ENCODE measurements at places on chromosomes 11 and 22.
A peak's percentile ranks its signal among the peaks of the same experiment; 100 is the strongest.

- no peak for DNase-seq
These were observed 16.9 kb downstream of the ZNF215 start for GRCh38 chr11:6943131-6943530.

DNA sequence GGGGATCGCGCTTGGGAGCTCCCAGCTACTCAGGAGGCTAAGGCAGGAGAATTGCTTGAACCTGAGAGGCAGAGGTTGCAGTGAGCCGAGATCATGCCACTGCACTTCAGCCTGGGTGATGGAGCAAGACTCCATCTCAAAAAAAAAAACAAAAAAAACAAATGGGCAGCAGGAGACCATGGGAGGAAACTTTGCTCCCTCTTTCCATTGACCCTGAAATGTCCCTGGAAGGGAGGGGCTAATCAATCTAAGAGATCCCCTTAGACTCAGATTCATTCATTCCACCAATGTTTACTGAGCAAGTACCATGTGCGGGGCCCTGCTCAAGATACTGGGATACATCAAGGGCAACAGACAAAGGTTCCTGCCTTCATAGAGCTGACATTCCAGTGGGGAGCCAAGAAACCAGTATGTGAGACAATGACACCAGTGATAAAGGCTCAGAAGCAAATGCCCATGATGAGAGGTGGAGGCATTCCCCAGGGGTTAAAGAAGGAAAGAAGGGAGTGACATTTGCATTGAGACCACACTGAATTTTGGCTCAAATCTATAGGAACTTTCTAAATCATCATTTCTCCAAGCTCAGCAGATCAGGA, 37.7 kb upstream of the TFIP11 start:
- no peak for DNase-seq

GRCh38 chr11:15347969-15348734, 233.4 kb downstream of the INSC start:
- no peak for DNase-seq

DNA sequence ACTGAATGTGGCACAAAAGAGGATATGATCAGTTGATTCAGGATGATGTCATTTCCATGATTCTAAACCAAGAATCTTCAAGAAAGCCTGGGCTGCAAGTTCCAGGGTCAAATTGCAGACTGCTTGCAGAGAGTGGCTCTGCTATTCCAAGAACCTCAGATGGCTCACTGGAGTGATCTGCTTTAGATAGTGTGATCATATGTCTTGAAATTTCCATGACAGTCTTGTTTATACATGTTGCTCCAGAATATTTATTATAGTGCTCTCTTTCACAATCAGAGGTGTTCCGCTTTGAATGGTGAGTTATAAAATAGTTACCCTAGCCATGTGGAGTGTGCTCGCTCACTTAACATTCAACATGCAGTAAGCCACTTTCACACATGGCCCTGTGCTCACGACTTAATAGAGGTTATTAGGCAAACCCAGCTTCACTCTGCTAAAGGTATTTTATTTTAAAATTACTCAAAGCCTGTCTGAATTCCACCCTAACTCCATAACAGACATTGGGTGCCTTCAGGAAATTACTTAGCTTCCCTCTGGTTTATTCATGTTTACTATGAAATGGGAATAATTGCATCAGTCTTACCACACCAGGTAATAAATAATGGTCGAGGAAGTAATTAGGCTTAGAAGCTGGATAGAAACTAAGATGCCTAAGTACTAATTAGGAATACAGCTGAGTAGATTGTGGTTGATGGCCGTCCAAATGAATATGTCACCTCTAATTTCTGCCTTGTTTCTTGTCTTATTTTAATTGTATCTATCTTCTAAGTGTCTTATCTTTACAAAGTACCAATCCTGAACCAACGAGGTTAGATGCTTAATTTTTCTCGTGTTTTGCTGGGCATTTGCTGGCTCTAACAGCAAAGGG, 187.9 kb downstream of the ETS1 start:
- no peak for DNase-seq

GRCh38 chr11:68053981-68054812, 15.4 kb downstream of the TCIRG1 start:
- no peak for DNase-seq

GRCh38 chr11:19276859-19277808, 36.4 kb upstream of the E2F8 start:
- DNase-seq, result no peak

DNA sequence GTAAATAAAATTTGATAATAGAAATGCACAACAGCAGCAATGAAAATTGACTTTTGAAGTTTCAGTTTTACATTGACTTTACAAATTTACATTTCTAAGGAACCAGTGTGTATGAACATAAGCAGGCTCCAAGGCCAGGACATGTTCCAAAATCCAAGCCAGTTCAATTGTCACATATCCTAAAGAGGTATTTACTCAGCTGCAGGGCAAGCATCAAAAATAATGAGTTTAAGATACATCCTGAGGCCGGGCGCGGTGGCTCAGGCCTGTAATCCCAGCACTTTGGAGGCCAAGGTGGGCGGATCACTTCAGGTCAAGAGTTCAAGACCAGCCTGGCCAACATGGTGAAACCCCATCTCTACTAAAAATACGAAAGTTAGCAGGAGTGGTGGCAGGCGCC, 39.0 kb upstream of the AKIP1 start:
- no peak for DNase-seq

DNA sequence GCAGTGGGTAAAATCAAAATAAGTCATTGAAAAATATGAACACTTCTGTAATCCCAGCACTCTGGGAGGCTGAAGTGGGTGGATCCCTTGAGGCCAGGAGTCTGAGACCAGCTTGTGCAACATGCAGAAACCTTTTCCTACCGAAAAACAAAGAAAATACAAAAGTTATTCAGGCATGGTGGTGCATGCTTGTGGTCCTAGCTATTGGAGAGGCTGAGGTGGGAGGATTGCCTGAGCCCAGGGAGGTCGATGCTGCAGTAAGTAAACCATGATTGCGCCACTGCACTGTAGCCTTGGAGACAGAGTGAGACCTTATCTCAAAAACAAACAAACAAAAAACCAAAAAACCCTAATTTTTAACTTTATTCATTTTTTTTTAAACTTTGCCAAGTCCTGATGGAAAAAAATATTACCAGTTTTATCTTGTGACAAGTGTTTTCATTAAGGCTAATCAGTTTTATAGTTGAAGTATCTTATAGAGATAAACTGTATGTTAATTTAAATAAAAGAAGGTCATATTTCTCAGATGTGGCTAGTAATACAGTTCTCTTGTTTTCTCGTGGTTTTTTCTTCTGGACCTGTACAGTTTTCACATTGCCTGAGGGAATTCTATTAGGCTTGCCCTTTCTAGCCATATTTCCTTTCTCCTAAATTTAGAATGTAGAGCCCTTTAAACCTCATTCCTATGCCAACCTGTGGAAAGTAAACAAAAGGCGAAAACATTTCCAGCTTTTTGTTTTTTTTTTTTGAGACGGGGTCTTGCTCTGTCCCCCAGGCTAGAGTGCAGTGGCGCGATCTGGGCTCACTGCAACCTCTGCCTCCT, 9.4 kb downstream of the HIPK3 start:
- no peak for DNase-seq

DNA sequence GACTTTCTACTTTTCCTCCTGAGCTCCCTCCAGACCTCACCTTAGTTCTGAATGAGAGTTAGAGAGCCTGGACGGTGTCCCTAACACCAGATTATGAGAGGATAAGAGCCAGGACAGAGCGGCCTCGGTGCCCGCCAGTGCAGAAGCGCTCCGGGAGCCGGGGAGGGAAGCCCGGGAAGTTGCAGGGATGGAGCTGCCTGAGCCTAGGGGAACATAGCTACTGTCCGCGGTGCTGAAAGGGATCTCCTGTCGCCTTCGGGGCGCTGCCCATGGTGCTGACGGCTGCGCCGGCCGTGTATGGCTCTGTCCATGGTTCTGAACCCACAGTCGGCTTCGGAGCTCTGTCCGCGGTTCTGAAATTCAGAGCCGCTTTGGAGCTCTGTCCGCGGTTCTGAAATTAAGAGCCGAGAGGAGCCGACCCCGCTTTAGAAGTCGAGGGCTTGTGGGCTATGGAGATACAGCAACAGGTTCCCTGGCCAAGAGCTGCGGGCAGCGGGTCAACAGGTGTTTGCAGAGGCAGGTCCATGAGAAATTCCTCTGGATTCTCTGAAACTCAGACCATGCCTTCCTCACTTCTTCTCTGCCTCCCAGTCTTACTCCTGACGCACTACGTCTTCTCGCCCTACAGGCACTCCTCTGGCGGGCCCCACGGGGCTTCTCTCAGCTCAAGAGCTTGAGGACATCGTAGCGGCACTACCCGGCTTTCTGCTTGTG, 814 bp downstream of the NPAS4 start:
- peak; percentile 52 for DNase-seq

- peak; percentile 69 for DNase-seq
These were observed 320.3 kb upstream of the ZC3H12C start for GRCh38 chr11:109772892-109773291.

DNA sequence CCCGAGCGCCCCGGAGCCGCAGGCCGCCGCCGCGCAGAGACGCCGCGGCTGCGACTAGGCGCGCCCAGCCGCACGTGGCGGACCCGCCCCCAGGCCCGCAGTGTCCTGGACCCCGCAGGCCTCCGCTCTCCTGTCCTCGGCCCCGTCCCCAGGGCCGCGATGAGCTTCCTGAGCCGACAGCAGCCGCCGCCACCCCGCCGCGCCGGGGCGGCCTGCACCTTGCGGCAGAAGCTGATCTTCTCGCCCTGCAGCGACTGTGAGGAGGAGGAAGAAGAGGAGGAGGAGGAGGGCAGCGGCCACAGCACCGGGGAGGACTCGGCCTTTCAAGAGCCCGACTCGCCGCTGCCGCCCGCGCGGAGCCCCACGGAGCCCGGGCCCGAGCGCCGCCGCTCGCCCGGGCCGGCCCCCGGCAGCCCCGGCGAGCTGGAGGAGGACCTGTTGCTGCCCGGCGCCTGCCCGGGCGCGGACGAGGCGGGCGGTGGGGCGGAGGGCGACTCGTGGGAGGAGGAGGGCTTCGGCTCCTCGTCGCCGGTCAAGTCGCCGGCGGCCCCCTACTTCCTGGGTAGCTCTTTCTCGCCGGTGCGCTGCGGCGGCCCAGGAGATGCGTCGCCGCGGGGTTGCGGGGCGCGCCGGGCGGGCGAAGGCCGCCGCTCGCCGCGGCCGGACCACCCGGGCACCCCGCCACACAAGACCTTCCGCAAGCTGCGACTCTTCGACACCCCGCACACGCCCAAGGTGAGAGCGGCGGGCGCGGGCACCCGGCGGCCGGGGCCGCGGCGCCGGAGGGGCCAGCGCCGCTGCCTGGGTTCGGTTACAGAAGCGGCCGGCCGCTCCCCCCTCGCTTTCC, 528 bp downstream of the WEE1 start:
- DNase-seq, result no peak

GRCh38 chr22:41288245-41288946, 2.4 kb upstream of the RANGAP1 start:
- no peak for DNase-seq

DNA sequence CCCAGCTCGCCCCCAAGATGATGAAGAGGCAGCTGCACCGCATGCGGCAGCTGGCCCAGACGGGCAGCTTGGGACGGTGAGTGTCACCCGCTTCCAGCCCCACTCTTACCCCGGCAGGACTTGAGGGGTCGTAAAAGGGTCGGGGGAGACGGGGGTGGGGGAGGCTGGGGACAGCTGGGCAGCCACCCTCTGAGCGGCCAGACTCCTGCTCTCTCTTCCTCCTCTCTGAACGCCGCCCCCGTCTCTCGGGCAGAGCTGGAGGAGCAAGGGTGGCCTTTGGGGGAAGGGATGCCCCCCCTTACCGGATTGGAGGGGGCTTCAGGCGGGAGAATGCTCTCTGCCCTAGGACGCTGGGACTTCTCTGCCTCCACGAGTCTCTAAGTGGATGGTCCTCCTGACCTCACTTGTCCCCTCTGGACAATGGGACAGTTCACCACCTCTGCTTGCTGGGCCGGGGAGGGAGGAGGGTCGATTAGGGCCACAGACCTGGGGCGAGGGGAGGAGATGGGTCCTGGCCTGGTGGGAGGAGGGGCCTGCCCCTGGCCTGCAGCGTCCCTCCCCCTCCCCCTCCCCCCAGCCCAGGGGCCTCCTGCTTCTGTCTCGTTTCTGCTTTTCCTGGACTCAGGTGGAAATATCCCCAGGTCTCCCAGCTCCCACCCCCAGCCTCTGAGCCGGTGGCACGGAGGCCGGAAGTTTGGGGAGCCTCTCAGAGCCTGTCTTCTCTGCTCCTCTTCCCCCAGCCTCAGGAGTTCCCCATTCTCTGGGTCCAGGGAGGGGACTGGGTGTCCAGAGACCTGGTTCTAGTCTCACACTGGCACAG, 512 bp downstream of the SH3BP1 start:
- no peak for DNase-seq

Measured in NCI-H748 treated with DMSO at 0.1 percent for 48 hours (cell line).